ENCODE measurements at places on chromosomes 13 and 19. TPM values are rescaled to one million over a fixed set of nuclear protein-coding genes. Genes with fewer than 3 reads are reported as not detected.

DNA sequence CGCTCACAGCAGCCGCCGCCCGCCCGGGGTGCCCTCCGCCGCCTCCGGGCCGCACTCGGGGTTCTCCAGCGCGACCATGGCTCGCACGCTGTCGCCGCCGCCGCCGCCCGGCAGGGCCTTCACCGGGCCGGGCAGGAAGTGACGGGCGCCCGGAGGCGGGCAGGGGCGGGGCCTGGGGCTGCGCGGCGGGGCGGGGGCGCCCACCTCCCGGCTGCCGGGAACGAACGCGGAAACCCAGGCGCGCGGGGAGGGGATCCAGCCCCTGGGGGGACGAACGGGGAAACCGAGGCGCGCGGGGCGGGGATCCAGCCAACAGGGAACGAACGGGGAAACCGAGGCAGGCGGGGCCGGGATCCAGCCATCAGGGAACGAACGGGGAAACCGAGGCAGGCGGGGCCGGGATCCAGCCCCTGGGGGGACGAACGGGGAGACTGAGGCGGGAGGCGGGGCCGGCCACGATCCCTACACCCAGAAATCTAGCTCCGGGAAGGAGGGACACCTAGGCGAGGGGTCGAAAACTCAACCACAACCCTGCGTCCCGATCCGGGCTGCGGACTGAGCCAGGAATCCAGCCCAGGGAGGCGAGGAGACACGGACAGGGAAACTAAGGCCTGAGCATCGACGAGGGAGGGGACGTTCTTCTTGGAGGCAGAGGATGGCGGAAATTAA, at the start of gene R3HDM4:
Gene R3HDM4, minus strand, starts transcription at position 140 of the 669 bp plus-strand sequence. Its CDS starts 62 bp downstream, at position 78.
- peaks cover 13% of the 10 kb centered on the region for H3K27me3 ChIP-seq
- H3K27ac ChIP-seq, result peak within 1 kb of the TSS; percentile 86
- H3K4me3 ChIP-seq, result peak within 1 kb of the TSS; percentile 100
- no peaks in the 10 kb centered on the region for H3K36me3 ChIP-seq
- peak; percentile 64 for DNase-seq

DNA sequence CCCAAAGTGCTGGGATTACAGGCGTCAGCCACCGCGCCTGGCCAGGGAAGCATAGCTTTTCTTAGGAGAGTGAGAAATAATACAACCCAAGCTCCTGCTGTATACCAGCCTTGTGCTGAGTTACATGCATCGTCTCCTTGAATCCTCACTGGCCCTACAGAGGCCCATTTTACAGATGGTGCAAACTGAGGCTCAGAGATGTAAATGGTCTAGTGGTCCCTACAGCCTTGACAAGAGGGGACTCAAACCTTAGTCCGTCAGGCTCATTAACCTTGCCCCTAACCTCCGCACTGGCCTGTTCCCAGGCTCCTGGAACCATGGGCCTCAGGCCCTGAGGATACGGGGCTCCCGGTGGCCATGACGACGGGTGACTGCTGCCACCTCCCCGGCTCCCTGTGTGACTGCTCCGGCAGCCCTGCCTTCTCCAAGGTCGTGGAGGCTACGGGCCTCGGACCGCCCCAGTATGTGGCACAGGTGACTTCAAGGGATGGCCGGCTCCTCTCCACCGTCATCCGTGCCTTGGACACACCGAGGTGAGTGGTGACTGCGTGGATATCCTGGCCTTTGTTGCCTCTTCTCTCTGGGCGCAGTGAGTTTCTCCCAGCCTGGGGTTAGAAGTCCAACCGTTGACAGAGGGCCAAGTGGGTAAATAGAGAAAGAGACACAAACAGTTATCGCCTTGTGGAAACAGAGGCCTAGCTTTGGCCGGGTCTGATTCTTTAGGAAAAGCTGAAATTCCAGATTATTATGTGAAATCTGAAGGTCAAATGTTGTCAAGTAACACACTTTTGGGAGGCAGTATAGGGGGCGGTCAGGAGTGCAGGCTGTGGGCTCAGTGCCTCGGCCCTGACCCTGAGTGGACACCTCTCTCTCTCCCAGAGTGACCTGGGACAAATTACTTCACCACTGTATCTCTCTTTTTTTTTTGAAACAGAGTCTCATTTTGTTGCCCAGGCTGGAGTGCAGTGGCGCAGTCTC, 8.7 kb downstream of the MARCHF2 start:
- no peak overlapping the region for H3K4me3 ChIP-seq
- DNase-seq, result no peak

Gene ADAT3
- 1.7 TPM for total RNA-seq

GRCh38 chr13:36666477-36667229, 7.2 kb upstream of the SERTM1 start:
- H3K27me3 ChIP-seq, result no peaks in the 10 kb centered on the region
- no peak for DNase-seq
- no peaks in the 10 kb centered on the region for H3K36me3 ChIP-seq
- H3K27ac ChIP-seq, result no peak overlapping the region

GRCh38 chr19:39878398-39878797, 32.2 kb upstream of the FBL start:
- H3K36me3 ChIP-seq, result no peaks in the 10 kb centered on the region
- H3K27me3 ChIP-seq, result no peaks in the 10 kb centered on the region
- no peak overlapping the region for H3K4me3 ChIP-seq
- DNase-seq, result no peak
- H3K27ac ChIP-seq, result no peak overlapping the region

Gene PRTN3
- not detected for total RNA-seq

Gene ZNF682
- 2.1 TPM for total RNA-seq

DNA sequence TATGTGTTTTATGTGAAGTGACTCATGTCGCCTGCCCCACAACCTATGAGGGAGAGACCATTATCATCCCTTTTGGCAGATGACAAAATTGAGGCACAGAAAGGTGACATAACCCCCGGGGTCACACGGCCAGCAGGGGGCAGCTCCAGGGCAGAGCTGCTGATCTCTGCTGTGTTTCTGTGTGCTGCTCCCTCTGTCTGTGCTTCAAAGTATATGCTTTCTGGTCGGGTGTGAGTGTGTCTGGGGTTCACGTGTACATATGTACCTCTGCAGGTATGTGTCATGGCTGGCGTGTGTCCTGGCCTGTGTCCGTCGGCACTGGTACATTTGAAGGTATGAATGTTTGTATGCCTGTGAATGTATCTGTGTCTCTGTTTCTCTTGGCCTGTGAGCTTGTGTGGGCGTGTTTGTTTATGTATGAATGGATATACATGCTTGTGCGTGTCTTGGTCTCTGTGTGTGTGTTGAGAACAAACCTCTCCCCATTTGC, 7.1 kb downstream of the LIPE start:
- H3K4me1 ChIP-seq, result peaks cover 45% of the 10 kb centered on the region
- no peak overlapping the region for H3K4me3 ChIP-seq
- H3K36me3 ChIP-seq, result peaks cover 3% of the 10 kb centered on the region
- no peak overlapping the region for H3K27ac ChIP-seq

DNA sequence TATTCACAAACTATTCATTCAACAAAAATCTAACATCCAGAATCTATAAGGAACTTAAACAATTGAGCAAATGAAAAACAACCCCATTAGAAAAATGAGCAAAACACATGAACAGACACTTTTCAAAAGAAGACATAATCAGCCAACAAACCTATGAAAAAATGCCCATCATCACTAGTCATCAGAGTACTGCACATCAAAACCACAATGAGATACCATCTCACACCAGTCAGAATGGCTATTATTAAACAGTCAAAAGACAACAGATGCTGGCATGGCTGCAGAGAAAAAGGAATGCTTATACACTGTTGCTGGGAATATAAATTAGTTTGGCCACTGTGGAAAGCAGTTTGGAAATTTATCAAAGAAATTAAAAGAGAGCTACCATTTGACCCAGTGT, 487.6 kb downstream of the GPC6 start:
- no peak for DNase-seq
- no peaks in the 10 kb centered on the region for H3K27me3 ChIP-seq
- H3K4me3 ChIP-seq, result no peak overlapping the region
- no peaks in the 10 kb centered on the region for H3K36me3 ChIP-seq
- H3K4me1 ChIP-seq, result no peaks in the 10 kb centered on the region

Measured in adrenal gland (tissue), 19 donors.